ENCODE measurements at places on chromosomes 12 and 14.

DNA sequence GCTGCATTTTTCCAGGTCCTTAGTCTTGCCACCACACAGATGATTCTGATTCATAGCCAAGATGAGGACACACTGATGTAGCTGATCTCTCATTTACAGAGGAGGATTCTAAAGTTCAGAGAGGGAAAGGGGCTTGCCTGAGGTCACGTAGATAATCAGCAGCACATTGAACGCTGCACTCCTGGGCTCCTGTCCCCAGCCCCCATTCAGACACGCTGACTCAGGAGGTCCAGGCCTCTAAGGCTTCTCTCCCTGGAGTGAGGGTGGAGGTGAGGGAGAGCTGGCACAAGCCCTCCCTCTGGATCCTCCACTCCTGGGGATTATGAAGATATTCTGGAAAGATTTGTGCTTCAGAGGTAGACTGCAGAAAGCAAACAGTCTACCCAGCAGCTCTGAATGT lies 10.3 kb downstream of the NFATC4 start:
- H3K4me1 ChIP-seq = peaks cover 12% of the 10 kb centered on the region
- no peak overlapping the region for H3K4me3 ChIP-seq
- DNase-seq = no peak

GRCh38 chr12:67070307-67070600 lies 198.9 kb upstream of the CAND1 start:
- H3K27ac ChIP-seq = no peak overlapping the region
- peaks cover 10% of the 10 kb centered on the region for H3K27me3 ChIP-seq
- DNase-seq = no peak
- H3K36me3 ChIP-seq = no peaks in the 10 kb centered on the region

GRCh38 chr14:46482200-46482599 lies 169.4 kb downstream of the RPL10L start:
- no peaks in the 10 kb centered on the region for H3K36me3 ChIP-seq
- H3K4me1 ChIP-seq = no peaks in the 10 kb centered on the region
- H3K27me3 ChIP-seq = no peaks in the 10 kb centered on the region
- DNase-seq = no peak
- H3K27ac ChIP-seq = no peak overlapping the region
- H3K4me3 ChIP-seq = no peak overlapping the region

DNA sequence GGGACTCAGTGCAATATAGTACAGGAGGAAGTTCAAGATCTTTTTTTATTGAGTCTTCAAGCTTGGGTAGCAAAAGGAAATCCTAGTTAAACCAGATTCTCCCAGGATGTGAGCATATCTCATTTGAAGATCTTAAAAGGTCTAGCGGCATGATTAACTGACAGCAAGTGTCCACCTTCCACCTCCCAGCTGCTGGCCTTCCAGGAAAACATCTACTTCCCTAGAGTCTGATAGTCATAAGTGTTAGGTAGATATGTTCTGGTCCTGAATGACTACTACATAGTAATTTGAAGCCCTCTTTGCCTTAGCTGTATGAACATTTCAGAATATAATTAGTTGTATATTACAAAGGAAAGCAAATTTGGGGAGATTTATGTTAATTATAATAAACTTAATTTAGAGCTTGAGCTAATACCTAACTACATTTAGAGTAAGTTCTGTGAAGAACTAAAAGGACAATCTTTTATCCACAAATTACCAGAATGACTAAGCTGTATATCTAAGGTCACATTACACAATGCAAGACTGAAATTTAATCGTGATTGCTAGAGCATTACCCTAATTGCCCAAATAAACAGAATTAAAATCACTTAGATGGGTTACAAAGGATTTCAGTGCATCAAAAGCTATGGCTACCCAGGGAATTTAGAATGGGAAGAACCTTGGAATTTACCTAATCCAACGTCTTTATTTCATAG lies 9.9 kb downstream of the LGR5 start:
- H3K27me3 ChIP-seq = no peaks in the 10 kb centered on the region
- no peak overlapping the region for H3K4me3 ChIP-seq
- H3K36me3 ChIP-seq = peaks cover 20% of the 10 kb centered on the region
- H3K27ac ChIP-seq = peak overlapping the region; percentile 93
- DNase-seq = no peak
- peaks cover 48% of the 10 kb centered on the region for H3K4me1 ChIP-seq

- H3K27me3 ChIP-seq = no peaks in the 10 kb centered on the region
- H3K4me3 ChIP-seq = no peak overlapping the region
- H3K27ac ChIP-seq = no peak overlapping the region
- H3K36me3 ChIP-seq = no peaks in the 10 kb centered on the region
Observed at GRCh38 chr12:107554941-107555340, 130.7 kb upstream of the PWP1 start.
